ENCODE measurements at places on chromosomes 5 and 9. TPM values are rescaled to one million over a fixed set of nuclear protein-coding genes. Genes with fewer than 3 reads are reported as not detected.

DNA sequence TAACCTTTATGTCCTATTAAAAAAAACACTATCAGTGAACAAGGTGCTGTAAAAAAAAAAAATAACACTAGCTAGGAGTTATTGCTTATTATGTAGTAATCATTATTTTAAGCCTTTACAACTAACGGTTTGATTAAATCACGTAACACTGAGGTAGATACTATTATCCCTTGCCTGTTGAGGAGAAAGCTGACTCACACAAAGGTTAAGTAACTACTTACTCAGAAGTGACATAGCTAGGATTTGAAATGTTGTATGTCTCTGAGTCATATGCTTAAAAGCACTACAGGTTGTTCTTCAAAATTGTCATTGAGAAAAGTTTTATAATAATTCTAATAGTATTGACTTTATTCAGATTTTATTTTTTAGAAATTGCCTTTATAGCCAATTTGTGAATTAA is 8.8 kb downstream of the TENT2 start:
- H3K36me3 ChIP-seq: peaks cover 70% of the 10 kb centered on the region
- no peaks in the 10 kb centered on the region for H3K27me3 ChIP-seq
- peak overlapping the region; percentile 42 for H3K27ac ChIP-seq
- peaks cover 11% of the 10 kb centered on the region for H3K4me1 ChIP-seq
- DNase-seq: peak; percentile 90

Gene TMEM245
- 20.7 TPM for polyA plus RNA-seq

Gene PCDHGA8
- 0.69 TPM for polyA plus RNA-seq

DNA sequence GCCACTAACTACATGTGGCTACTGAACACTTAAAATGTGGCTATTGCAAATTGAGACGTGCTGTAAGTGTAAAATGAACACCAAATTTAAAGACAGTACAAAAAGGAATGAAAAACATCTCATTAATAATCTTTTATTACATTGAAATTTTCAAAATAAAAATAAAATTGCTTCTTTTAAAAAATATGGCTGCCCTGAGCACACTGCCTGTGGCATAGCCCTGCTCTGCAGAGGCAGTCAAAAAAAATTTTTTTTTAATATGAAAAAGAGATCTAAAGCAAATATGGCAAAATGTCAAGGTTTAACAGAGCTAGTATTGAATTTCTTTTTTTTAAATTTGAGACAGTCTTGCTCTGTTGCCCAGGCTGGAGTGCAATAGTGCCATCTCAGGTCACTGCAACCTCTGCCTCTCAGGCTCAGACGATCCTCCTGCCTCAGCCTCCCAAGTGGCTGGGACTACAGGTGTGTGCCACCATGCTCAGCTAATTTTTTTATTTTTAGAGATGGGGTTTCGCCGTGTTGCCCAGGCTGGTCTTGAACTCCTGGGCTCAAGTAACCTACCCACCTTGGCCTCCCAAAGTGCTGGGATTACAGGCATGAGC is 25.6 kb downstream of the CARNMT1 start:
- H3K27ac ChIP-seq: no peak overlapping the region
- H3K36me3 ChIP-seq: peaks cover 7% of the 10 kb centered on the region
- H3K4me1 ChIP-seq: no peaks in the 10 kb centered on the region

DNA sequence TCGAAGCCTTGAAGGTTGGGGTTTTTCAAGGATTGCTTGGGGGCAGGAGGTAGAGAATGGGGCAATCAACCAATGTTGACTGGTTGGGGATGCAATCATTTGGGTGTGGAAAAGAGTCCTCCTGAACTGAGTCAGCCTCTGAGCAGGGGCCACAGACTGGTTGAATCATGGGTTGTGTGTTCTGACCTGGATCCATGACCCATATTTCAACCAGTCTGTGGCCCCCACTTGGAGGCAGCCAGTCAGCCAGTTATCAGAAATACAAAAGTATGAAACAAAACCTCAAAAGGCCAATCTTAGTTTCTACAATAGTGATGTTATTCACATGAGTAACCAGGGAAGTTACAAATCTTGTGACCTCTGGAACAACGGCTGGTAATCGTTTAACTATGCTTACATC is 81.4 kb upstream of the RANBP6 start:
- H3K4me1 ChIP-seq: peaks cover 39% of the 10 kb centered on the region
- H3K4me3 ChIP-seq: no peak overlapping the region
- no peaks in the 10 kb centered on the region for H3K27me3 ChIP-seq
- H3K36me3 ChIP-seq: no peaks in the 10 kb centered on the region

GRCh38 chr5:160534125-160534524 is 112.5 kb downstream of the PTTG1 start:
- DNase-seq: no peak
- no peak overlapping the region for H3K27ac ChIP-seq
- no peak overlapping the region for H3K4me3 ChIP-seq
- no peaks in the 10 kb centered on the region for H3K36me3 ChIP-seq
- no peaks in the 10 kb centered on the region for H3K4me1 ChIP-seq
- no peaks in the 10 kb centered on the region for H3K27me3 ChIP-seq

Gene IFNA2
- polyA plus RNA-seq: not detected

Gene TMC1
- 0.32 TPM for polyA plus RNA-seq

DNA sequence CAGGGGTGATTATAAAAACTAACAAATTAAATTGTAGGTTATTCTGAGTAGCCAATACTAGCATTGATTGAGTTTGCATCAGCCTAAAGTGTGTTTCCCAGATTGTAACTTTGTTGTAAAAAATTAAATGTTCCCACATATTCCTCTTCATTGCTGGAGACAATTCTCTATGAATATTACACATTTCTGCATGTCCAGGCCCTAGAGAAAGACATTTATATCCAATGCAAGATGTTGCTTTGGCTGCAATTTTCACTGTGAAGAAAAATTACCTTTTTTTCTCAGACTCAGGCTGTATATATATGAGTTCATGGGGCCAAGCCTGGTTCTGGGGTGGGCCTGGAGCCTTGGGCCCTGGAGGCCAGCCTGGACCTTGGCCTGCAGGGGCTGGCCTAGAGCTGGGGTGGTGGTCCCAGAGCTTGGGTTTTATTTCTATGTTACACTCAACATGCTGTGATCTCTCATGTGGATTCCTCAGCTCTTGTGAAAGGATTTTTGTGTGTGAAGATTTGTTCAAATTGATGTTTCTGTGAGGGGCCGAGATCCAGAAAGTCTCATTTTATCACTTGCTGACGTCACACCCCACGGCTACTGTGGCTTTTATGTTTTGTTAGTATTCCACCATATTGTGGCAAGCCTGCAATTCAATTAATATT is 232.5 kb downstream of the SPATA31A1 start:
- no peaks in the 10 kb centered on the region for H3K27me3 ChIP-seq
- H3K36me3 ChIP-seq: no peaks in the 10 kb centered on the region
- DNase-seq: no peak

Gene STK32A
- 1.3 TPM for polyA plus RNA-seq

Gene PCDHB15
- polyA plus RNA-seq: 1.5 TPM

- H3K27ac ChIP-seq: no peak overlapping the region
- no peak overlapping the region for H3K4me3 ChIP-seq
- H3K4me1 ChIP-seq: no peaks in the 10 kb centered on the region
- no peaks in the 10 kb centered on the region for H3K36me3 ChIP-seq
- DNase-seq: no peak
These were observed 324.7 kb downstream of the TLE4 start for GRCh38 chr9:79896390-79896980.

- DNase-seq: peak; percentile 41
- 0 out of 2 replicates have a peak overlapping the region, but pooled peaks have one; percentile 38 for H3K27ac ChIP-seq
- peaks cover 43% of the 10 kb centered on the region for H3K4me1 ChIP-seq
- peaks cover 32% of the 10 kb centered on the region for H3K36me3 ChIP-seq
These were observed 15.9 kb downstream of the LOX start for GRCh38 chr5:122062205-122062604.

DNA sequence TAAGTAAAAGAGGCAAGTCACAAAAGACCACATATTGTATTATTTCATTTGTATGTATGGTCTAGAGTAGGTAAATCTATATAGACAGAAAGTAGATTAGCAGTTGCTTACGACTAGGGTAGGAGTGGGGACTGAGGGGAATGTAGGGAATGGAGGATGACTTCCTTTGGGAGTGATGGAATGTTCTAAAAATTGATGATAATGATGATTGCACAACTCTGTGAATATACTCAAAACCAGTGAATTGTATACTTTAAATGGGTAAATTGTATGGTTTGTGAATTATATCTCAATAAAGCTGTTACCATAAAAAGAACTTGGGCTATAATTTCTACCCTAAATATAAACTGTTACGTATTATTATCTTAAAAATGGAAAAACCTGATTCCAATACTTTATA is 35.0 kb downstream of the ADAMTS6 start:
- H3K36me3 ChIP-seq: peaks cover 64% of the 10 kb centered on the region
- DNase-seq: no peak
- no peak overlapping the region for H3K4me3 ChIP-seq
- no peak overlapping the region for H3K27ac ChIP-seq
- H3K4me1 ChIP-seq: no peaks in the 10 kb centered on the region
